Right atrium auricular region (tissue), 2 donors: ENCODE measurements at places on chromosomes 7 and 10.

GRCh38 chr10:61248013-61248412, 205.2 kb downstream of the TMEM26 start:
- H3K4me3 ChIP-seq, result no peak overlapping the region

GRCh38 chr10:52979295-52979990, 206.9 kb upstream of the MBL2 start:
- H3K27me3 ChIP-seq, result no peaks in the 10 kb centered on the region
- H3K36me3 ChIP-seq, result no peaks in the 10 kb centered on the region
- H3K4me3 ChIP-seq, result no peak overlapping the region
- no peaks in the 10 kb centered on the region for H3K4me1 ChIP-seq
- H3K27ac ChIP-seq, result no peak overlapping the region

DNA sequence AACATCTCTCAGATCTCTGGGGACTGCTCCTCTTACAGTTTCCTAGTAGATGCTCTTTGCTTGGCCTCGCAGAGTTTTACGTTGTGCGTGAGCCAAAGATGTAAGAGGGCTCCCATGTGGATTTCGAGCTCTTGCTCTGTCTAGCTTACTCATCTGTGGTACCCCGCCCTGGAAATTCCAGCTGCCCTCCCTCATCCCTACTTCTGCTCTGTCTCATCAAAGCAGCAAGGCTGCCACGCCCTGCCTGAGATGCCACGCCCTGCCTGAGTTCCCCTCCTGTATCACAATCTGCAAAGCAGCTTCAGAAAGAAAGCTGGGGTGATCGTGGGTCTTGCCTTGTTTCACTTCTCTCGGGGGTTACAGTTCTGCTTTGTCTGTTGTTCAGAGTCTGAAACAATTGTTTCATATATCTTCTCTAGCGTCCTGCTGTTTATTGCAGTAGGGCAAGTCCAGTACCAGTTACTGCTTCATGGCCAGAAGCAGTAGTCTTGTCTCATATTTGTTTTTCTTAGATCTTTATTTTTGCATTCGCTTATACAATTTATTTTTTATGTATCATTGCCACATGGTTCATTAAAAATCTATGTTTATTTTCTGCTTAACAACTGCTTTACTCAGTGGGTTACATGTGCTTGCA, 36.1 kb upstream of the CCNY start:
- no peaks in the 10 kb centered on the region for H3K4me1 ChIP-seq
- no peaks in the 10 kb centered on the region for H3K27me3 ChIP-seq
- H3K4me3 ChIP-seq, result no peak overlapping the region
- DNase-seq, result peak; percentile 60
- H3K36me3 ChIP-seq, result no peaks in the 10 kb centered on the region

GRCh38 chr7:150324373-150324961, 1.1 kb upstream of the ACTR3C start:
- H3K4me3 ChIP-seq, result no peak overlapping the region
- DNase-seq, result no peak
- H3K27ac ChIP-seq, result no peak overlapping the region
- no peaks in the 10 kb centered on the region for H3K27me3 ChIP-seq
- no peaks in the 10 kb centered on the region for H3K36me3 ChIP-seq

DNA sequence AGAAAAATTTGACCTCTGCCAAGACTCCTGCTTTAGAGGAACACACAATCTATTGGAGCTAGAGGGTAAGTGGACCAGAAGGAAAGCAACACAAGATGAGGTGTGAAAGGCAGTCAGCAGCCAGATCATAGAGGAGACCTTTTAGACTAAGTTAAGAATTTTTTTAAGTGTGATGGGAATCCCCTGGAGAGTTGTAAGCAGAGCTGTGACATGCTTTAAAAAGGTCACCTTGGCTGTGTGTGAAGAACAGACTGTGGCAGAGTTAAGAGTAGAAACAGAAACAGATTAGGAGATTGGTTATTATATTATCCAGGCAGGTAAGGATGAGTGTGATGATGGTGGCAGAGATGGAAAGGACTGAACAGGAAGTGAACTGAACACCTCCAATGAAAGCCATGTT, 23.5 kb downstream of the CPEB3 start:
- peaks cover 8% of the 10 kb centered on the region for H3K4me1 ChIP-seq
- no peak overlapping the region for H3K4me3 ChIP-seq
- H3K27me3 ChIP-seq, result no peaks in the 10 kb centered on the region
- no peak for DNase-seq
